ENCODE measurements at places on chromosomes 16 and 17.

DNA sequence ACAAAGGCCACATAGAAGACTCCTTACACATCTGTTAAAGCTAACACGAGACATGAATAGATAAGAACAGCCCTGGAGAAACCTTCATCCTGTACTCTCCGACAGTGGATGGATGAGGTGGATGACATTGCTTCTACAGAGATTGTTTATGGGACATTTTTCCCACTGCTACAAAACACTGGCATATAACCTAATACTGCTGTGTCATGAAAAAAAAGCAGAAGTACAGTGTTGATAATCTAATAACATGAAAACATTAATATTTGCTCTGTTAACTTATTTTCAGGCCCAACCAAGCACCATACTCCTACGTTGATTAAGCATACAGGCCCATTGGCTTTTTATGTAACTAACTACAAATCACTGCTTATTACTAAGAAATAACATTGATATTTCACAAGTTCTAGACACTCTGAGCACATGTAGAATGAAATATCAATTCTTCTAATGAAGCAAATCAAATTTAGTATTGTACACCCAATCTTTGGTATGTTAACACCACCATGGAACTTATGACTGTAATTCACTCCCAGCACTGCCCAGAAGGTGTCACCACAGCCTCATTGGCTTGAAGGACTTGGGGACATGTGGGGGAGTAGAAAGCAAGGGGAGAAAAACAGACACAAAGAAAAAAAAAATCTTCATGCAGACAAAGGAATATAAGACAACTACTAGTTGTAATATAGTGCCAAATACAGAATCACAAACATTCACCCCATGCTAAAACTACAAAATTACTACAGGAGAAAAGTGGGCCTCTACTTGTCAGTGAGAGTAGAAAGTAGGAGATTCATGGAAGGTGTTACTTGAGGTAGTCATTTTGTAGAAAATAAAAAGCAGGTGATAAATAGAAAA, 330.0 kb upstream of the PMFBP1 start:
- DNase-seq = no peak

DNA sequence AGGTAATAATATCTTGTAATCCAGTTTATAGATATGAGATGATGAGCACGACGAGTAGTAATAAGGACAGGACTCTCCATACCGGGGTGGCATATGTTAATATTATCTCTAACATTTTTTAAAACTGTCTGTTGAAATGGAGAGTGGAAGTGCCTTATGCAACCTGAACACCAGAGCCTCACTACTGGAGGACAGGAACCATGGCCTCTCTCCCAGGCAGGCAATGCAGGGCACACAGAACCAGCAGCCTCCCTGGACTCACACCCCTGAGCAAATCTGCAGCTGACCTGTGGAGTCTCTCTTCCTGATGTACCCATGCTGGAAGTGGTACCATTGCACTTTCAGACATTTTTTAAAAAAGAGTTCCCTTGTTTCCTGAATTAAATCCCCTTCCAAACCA, 55.2 kb upstream of the ERN1 start:
- DNase-seq = no peak

DNA sequence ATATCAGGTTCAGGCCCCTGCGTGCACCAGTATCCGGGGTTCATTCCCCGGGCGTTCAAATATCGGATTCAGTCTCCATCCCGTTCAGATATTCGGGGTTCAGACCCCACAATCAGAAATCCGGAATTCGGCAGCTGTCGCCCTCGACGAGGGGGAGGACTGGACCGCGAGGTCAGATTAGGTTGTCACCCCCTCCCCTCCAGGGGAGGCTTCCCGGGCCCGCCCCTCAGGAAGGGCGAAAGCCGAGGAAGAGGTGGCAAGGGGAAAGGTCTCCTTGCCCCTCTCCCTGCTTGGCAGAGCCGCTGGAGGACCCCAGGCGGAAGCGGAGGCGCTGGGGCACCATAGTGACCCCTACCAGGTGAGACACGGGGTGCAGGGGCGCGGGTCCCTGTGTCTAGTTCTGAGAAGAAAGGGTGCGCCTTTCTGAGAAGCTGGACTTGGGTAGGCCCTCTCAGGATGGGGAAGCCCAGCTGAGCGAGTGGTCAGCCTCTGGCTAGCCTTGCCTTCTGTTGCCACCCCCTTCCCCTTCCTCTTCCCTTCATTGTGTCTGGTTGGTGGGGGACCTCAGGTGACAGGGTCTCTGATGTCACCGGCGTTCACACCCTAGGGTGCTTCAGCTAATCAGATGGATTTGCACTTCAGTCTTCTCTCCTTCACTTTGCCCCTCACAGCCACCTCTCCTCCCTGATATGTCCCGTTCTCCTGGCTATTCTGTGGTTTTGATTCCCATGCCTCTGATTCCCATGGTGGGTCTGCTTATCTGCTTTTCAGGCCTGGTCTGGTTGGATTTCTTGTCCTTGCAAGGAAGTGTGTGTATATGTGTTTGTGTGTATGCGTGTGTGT, 844 bp downstream of the TAOK2 start:
- DNase-seq = no peak

DNA sequence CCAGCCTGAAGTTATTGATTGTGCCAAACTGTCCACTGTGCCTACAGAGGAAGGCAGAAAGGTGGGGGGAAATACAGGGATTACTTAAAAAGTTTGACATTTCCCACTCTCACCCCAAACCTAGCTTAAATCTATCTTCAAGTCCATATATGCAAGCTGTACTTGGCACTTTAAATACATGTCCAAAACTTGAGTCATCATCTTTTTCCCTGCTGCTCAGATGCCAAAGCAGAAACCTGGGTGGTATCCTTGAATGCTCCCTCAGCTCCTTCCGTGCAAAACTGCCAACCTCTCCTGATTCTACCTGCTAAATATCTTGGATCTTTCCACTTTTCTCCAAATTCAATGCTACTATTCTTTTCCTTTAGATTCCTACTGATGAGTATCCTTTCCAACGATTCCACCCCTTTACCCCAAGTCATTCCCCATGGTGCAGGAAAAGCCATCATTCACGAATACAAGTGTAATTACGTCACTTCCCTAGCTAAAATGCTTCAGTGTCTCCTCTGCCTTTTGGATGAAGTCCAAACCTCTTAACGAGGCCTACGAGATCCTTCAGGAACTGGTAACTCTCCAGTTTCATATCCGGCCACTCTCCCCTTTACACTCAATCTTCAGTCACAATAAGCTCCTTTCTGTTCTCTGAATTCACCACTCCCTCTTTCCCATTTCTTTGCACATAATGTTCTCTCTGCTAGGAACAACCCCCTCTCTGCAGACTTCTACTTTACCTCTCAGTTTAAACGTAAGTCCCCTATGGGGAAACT, 9.3 kb downstream of the BECN1 start:
- DNase-seq = no peak

- no peak for DNase-seq
Measured at GRCh38 chr17:3534881-3535252, 22.7 kb downstream of the TRPV3 start.

DNA sequence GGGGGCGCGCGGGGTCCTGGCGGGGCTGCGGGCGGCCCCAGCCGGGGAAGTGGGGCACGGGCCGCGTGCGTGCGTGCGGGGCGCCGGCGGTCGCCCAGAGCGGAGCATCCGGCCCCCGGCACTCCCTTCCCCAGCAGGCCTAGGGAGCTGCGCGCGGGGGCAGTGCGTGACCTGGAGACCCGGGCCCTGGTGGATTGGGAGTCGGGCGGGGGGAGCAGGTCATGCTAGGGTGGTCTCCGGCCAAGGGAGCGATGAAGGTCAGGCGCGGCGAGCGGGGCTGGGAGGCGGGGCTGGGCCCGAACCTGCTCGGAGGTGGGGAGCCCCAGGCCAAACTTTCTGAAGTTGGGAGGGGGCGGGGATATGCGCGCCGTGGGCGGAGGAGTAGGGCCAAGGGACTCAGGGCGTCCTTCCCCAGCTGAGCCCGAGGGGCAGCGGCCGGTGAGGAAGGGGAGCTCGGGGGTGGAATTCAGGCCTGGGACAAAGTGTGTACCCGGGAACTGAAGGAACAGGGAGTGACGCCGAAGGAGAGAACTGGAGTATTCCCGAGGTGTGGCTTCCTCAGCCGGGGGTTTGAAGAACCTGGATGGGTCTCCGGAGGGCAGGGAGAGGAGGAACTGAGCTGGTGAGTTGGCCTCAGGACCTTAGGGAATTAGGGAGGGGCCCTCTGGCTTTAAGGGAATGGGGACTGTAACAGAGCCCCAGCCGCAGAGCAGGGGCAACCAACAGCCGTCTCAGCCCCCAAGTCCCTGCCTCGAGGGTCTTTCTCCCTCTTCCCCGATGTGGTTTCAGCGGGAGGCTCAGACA, 589 bp downstream of the XYLT2 start:
- no peak for DNase-seq

DNA sequence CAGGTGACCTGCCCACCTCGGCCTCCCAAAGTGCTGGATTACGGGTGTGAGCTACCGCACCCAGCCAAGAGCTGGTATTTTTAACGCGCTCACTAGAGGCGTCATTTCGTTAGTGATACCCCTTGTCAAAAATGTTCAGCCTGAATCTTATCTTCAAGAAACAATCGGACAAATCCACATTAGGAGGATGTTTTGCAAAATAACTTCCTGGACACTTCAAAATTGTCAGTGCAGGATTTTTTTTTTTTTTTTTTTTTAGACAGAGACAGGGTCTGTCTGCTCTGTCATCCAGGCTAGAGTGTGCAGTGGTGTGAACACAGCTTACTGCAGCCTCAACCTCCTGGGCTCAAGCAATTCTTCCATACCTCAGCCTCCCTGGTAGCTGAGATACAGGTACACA, 63.0 kb downstream of the RMI2 start:
- DNase-seq = no peak

GRCh38 chr16:84366208-84366607, 2.1 kb upstream of the ATP2C2 start:
- no peak for DNase-seq

DNA sequence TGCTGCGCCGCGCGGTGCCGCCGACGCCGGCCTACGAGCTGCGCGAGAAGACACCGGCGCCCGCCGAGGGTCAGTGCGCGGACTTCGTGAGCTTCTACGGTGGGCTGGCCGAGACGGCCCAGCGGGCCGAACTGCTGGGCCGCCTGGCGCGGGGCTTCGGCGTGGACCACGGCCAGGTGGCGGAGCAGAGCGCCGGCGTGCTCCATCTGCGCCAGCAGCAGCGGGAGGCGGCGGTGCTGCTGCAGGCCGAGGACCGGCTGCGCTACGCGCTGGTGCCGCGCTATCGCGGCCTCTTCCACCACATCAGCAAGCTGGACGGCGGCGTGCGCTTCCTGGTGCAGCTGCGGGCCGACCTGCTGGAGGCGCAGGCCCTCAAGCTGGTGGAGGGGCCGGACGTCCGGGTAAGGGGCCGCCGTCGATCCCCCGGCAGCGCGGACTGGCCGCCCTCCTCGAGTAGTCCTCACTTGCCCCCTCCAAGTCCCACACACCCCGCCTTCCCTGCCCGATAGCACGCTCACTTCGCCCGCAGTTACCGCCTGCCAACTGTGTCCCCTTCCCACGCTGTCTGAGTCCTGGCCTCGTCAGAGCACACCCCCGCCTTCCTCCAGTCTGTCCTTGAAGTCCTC, 470 bp downstream of the MLYCD start:
- DNase-seq = peak; percentile 49

- DNase-seq = no peak
Measured at GRCh38 chr17:57011491-57012015, 33.6 kb downstream of the SCPEP1 start.

Measured in stimulated activated CD8-positive, alpha-beta memory T cell treated with anti-CD3 and anti-CD28 coated beads, Interleukin-4, amount 100 ng/mL, for 4 hours (primary cell).